ENCODE measurements at places on chromosomes 7 and 10. TPM values are rescaled to one million over a fixed set of nuclear protein-coding genes. Genes with fewer than 3 reads are reported as not detected.
A peak's percentile ranks its signal among the peaks of the same experiment; 100 is the strongest.

DNA sequence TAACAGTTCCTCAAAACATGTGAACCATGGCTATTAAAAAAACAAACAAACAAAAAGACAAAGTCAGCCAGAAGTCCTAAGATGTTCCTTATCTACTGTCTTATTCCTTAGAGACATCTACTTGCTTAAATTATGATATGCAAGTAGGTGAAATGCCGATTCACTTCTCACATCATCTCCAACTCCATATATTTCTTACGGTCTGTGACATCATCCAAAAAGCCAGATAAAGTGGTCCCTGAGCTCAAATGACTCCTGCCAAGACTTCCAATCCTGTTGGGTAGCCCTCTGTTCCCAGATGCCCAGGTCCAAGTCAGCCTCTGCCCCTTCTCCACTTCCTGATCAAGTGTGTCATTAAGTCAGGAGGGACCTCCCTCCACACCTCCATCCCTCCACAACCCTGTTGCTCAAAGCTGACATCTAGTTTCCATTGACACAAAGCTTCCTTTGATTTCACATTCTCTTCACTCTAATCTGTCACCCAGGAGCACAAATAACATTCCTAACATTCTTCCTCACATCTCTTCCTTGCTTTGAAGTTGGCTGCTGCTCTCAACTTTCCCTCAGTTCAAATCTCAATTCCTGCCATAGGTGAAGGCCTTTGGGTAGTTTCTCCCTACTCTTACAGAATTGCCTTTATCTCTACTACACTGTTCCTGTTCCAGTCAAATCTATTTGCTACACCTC is 56.1 kb upstream of the PDLIM1 start:
- DNase-seq = no peak

DNA sequence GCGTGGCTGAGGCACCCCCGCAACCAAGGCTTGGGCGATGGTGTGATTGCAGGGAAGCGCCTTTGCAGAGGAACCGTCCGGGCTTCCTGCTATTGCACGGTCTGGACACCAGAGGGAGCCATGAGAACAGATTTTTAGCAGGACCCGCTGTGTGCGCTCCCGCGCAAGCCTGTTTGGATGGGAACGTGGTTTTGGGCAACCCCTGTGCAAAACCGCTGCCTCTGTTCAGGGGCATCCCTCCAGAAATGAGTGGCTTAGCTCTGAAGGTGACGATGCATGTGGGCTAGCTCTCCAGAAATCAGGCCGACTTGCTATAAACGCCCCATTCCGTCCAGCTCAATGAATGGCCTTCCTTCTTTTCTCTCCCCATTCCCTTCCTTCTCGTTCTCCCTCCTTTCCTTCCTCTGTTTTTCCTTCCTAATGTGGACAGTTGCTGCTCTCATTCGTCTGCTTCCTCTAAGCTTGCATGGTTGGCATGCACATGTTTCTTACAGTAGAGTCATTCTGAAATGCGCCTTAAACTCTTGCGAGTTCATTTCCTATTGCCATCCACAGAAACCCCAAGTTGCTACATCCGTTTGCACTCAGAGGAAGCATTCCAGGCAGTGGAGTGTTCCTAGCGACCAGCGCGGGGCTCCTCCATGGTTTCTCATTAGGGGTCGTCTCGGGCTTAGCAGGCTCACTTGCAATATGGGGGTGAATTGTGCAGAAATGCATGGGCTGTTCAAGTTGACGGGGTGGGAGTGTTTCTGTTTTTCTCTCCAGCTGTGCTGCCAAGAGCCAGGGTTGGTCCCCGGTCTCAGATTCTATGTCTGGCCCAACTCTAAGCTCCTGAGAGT is 302.5 kb upstream of the GALNT17 start:
- peak; percentile 70 for DNase-seq

DNA sequence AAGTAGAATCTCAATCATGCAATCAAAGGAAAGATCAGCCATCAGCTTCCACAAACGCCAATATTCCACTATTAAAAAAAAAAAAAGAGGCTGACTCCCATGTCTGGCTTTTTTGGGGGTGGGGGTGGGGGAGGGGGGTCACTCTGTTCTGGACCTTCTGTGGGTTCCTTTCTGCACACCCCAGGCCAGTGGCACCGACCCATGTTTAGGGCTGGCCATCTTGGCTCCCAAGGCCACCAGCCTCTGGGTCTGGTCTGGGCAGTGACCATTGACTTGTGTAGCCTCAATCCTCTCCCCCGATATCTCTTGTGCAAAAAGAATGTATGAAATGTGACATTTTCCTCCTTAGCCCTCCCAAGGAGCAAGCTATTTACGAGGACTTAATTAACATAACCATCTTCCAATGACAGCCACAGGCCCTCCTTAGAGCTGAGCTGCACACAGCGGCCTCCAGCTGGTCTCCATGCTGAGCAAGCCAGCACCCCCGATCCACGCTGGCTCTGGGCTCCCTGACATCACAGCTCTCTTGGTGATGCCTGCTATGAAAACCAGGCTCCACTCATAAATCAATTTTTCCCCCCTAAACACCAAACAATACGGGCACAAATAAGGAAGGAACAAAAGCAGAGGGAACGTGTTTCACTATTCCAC is 100.1 kb downstream of the ZRANB1 start:
- no peak for DNase-seq

- DNase-seq = no peak
Observed at GRCh38 chr7:25624051-25624450, 395.8 kb upstream of the NPVF start.

GRCh38 chr10:42574336-42574735 is 64.0 kb downstream of the ZNF33B start:
- DNase-seq = no peak

DNA sequence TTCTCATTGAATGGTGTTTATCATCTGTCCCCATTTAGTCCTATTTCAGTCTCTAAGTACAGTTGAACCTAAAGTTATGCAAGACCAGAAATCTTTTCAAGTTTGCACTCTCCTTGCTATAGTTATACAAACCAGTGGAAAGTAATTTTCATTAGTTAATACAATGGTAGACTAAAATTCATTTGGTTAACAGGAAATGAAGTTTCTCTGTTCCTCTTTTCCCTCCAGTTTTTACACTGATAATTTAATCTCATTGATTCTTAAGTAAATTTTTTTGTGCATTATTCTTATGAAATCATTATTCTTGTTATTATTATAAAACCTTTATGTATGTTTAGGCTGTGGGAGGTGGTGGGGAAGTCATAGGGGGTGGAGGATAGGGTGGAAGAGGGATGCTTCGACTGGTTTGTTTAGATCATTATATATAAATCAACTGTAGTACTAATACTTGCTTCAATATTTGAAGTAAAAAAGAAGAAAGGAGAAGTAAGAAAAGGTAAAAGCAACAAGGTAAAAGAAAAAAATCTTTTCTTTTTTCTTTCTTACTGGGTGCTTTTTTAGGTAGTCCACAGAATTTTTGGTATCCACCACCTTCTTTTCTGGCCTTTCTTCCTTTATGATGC is 104.1 kb downstream of the GPR85 start:
- DNase-seq = no peak

GRCh38 chr10:78038105-78038504 is 4.4 kb downstream of the RPS24 start:
- DNase-seq = no peak

DNA sequence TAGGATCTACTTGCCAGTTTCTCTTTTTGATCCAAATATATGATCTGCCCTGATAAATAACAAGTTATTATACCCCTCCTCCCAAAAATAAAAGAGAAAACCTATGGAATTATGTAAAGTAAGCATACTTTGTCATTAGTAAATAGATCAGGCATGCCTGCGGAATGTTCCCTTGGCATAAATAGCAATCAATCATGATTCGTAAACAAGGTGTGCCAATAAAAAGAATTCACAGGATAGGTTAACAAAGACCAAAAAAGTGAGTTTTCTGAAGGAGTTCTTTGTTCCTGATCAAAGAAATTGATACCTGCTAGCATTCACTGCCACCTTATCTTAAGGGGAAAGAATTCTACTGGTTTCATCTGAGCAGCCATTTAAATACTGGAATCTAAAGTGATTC is 11.9 kb downstream of the ITGB1 start:
- no peak for DNase-seq

GRCh38 chr10:97578171-97578844 is 5.7 kb downstream of the ANKRD2 start:
- DNase-seq = no peak

GRCh38 chr7:84462259-84462658 is 267.7 kb upstream of the SEMA3A start:
- no peak for DNase-seq

DNA sequence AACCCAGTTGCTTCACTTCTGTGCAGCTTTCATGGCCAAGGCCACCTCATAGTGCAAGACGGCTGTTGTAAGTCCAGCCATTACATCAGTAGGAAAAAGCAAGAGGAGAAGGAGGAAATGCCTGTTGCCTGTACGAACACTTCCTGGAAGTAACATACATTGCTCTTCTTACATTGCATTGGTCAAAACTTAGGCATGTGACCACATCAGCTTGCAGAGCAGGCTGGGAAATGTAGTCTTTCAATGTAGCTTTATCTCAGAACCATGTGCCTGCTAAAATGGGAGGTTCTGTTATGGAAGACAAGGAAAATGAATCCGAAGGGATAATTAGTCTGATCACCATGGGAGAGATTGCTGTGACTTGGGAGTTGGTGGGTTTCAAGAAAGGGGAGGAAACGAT is 4.3 kb downstream of the SLC29A3 start:
- no peak for DNase-seq

Gene ENTPD1
- 26.0 TPM for total RNA-seq

Gene ASB10
- not detected for total RNA-seq

Gene KCNMA1
- total RNA-seq = 16.2 TPM

Gene BBS9
- total RNA-seq = 22.0 TPM
